H1 (cell line): ENCODE measurements at places on chromosomes 12 and 14.

GRCh38 chr12:122983789-122984515 is 3.5 kb downstream of the ARL6IP4 start:
- DNase-seq: no peak

DNA sequence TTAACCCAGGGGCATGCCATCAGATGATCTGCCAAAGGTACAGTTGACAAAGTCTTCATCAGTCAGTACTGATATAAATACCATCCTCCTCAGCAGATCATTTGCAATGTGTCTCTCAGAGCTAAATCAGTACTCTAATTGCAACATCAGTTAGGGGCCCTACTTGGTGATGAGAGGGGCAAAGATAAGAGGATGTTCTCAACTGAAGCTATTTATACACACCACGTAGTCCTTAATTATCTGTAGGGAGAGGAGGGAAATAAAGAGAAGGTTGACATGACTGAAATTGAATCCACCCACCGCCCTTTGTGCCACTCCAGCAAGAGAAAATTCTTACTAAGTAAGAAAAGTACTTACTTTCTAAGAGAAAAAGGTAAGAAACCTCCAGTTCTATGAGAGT is 157.8 kb upstream of the NUDT4 start:
- no peak for DNase-seq

- no peak for DNase-seq
Measured at GRCh38 chr12:130849561-130850417, 10.7 kb upstream of the STX2 start.

GRCh38 chr12:77746096-77746495 is 84.6 kb upstream of the NAV3 start:
- DNase-seq: no peak
